ENCODE measurements at places on chromosomes 7 and 10.

GRCh38 chr7:141563956-141564623 is 12.9 kb downstream of the AGK start:
- DNase-seq, result no peak

DNA sequence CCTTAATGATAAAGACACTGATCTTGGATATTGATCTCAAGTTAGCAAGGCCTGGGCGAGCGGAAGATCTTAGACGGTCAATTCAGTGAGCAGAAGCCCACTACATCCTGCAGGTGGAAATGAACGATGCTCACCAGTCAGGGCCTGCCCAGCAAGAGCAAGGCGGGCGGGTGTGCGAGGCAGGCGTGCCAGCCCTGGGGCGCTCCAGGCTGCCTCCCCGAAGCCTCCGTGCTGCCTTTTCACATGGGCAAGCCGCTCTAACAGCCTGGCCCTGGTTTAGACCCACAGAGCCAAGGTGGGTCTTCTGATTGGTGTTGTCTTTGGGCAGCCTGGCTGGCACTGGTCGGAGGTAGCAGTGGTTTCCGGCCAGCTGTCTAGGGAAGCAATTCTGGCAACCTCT is 475.1 kb upstream of the FOXK1 start:
- no peak for DNase-seq

DNA sequence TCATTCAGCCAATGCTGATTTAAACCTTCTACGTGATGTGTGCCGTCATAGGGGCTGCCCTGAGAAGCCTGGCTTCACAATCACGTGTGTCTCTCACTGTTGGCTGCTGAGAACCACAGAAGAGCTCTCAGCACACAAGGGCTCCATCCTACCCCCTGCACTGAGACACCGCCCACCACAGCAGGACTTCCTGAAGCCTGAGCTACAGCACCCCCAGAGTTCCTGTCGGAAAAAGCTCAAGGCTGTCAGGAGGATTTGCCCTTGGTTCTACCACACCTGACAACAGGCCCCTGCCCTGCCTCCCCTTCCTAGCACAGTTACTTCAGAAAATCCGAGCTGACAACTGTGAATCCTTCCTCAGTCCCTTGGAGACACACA is 191.9 kb downstream of the MAD1L1 start:
- DNase-seq, result peak; percentile 23

- DNase-seq, result no peak
These were observed 104.4 kb upstream of the ANLN start for GRCh38 chr7:36285276-36285675.

GRCh38 chr7:4068286-4068685 is 613.8 kb upstream of the FOXK1 start:
- DNase-seq, result no peak

DNA sequence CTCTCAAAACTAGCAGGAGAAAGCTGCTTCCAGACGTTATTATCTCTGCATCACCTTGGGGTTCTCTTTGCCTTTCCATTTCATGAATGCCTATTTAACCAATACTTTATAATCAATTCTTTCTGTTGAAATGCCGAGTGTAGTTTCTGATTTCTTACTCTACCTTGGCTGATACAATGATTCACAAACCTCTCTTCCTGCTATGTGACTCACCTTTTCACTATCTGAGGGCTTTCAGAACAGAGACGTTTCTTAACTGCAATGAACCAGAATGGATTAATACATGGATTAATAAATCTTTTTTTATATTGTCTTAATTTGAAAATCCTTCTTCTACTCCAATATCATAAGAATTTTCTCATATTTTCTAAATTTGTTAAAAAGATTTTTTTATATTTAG is 46.4 kb upstream of the ZNF746 start:
- DNase-seq, result no peak

DNA sequence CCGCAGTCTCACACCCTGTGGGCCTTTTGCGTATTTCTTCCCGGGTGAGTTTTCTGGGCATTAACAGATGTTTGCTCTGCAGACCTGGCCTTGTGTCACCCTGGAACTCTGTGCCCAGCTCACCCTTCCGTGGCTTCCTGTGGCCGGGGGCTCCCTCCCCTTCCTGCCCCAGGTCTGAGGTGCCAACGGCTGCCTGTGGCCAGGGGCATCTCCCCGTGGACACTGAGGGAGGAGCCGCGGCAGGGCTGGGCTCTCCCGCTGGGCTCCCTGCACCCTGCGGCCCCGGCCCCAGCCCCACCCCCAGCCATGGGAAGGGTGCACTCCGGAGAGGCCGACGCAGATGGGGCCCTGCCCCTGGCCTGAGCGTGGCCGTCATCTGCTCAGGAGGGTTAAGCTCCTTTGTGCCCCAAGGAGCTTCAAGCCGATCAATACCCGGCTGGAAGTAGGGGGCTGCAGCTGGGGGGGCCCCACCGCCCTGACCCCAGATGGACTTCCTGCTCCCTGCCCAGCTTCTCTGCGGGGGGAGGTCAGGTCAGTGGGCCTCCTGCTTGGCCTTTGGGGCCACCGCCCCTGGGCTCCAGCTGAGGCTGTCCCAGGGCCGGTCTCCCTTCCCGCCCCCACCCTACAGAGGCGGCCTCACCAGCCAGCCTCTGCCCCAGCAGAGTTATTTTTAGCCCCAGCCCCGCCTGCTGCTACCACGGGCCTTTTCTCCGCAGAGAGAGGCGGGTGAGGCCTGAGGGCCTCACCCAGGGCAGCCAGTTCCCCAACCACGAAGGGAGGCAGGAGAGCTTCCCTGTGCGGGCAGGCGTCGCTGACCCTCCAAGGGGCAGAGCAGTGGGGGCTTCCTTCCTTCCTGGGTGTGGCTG is 24.2 kb downstream of the PWWP2B start:
- no peak for DNase-seq

GRCh38 chr7:41612386-41612785 is 90.5 kb downstream of the INHBA start:
- no peak for DNase-seq

- DNase-seq, result no peak
These were observed 59.1 kb downstream of the ZNF365 start for GRCh38 chr10:62433181-62433692.

GRCh38 chr10:132910186-132910880 is 32.0 kb downstream of the CFAP46 start:
- no peak for DNase-seq

GRCh38 chr7:39644170-39644569 is 20.8 kb downstream of the RALA start:
- DNase-seq, result no peak

- DNase-seq, result no peak
These were observed 92.3 kb upstream of the DUSP5 start for GRCh38 chr10:110405380-110405779.

- DNase-seq, result no peak
These were observed 18.9 kb upstream of the ZNF138 start for GRCh38 chr7:64775289-64775688.

DNA sequence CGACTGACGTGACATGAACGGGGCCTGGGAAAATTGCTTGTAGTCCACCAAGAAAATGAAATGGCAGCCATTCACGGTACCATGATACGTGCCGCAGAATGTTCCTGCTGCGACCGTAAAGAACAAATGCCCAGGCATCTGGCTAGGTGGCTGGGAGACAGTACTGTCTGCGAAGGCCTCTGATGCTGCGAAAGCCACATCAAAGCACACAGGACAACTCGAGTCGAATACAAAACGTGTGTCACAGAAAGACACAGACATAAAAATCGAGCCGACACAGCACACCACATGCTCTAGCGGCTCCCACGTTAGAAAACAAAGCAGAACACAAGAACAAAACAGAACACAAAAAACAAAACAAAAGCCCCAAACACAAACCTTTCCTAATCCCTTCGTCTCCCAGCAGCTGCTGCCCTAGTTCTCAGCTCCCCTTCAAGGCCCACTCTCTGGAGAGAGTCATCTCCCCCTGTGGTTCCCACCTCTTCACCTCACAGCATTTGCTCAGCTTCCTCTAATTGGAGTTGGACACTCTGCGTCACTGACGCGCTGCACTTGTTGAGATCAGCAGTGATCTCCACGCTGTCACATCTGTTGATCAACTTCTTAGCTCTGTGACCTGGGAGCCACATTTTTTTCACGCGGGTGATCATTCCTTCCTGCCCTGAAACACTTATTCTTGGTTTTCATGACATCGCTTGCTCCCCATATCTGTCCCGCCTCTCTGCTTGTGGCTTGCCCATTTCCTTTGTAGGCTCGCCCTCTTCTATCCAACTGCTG is 112.2 kb downstream of the CLEC2L start:
- DNase-seq, result no peak

GRCh38 chr7:66409493-66409892 is 204.4 kb downstream of the TPST1 start:
- no peak for DNase-seq

GRCh38 chr7:84822941-84823510 is 363.8 kb downstream of the SEMA3D start:
- DNase-seq, result no peak

- DNase-seq, result peak; percentile 26
These were observed 16.3 kb downstream of the ANKRD22 start for GRCh38 chr10:88835096-88835909.

DNA sequence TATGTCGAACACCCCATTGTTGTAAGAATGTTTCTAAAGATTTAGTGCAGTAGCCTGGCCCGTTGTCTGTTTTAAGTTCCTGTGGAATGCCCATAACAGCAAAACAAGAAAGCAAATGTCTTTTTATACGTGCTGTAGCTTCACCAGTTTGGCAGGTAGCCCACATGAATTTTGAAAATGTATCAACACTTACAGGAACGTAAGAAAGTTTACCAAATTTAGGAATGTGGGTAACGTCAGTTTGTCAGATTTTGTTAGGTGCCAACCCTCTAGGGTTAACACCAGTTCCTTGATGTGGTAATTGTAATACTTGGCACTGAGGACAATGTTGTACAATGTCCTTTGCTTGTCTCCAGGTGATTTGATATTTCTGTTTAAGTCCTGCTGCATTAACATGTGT is 3.2 kb upstream of the GIMAP4 start:
- no peak for DNase-seq

GRCh38 chr10:78766603-78767002 is 302.2 kb upstream of the ZMIZ1 start:
- no peak for DNase-seq

GRCh38 chr10:119495021-119495505 is 47.5 kb downstream of the RGS10 start:
- no peak for DNase-seq

DNA sequence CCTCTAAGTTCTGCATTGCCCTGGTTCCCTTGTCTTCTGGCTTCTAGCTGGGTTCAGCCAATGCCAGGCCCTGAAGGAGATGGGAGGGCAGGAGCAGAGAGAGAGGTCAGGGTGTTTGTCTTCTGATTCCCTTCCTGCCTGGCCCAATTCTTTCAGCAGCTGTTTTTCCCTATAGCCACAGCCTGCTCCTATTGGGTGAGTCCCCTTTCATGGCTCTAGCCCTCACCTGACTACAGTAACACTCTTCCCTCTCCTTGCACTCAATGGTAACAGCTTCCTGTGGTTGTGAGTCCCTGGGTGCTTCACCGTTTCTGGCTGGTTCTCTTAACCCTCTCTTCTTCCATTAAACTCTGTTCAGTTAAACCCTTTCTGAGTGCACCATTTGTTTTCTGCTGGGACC is 17.1 kb downstream of the NPFFR1 start:
- no peak for DNase-seq

- DNase-seq, result no peak
These were observed 59.0 kb upstream of the HABP2 start for GRCh38 chr10:113493882-113494301.

DNA sequence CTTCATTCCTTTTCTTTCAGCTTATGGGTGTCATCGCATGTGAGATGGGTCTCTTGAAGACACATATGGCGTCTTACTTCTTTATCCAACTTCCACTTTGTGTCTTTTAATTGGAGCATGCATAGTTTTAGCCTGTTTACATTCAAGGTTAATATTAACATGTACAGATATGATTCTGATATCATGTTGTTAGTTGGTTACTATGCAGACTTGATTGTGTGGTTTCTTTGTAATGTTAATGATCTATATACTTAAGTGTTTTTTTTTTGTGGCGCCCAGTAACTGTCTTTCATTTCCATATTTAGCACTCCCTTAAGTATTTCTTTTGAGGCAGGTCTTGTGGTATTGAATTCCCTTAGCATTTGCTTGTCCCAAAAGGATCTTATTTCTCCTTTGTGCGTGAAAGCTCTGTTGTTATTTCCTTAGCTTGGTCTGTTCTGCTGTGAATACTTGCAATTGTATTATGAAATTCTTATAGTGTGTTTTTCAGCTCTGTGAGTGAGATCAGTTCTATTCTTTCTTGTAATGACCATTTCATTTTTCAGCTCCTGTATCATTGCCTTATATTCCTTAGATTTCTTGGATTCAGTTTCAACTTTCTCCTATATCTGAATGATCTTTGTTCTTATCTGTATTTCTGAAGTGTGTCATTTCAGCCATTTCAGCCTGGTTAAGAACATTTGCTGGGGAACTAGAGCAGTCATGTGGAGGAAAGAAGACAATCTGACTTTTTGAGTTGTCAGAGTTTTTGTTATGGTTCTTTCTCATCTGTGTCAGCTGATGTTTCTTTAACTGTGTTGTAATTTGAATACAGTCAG is 88.4 kb downstream of the ABCA13 start:
- DNase-seq, result no peak

GRCh38 chr7:20216406-20217036 is 663 bp downstream of the MACC1 start:
- no peak for DNase-seq

DNA sequence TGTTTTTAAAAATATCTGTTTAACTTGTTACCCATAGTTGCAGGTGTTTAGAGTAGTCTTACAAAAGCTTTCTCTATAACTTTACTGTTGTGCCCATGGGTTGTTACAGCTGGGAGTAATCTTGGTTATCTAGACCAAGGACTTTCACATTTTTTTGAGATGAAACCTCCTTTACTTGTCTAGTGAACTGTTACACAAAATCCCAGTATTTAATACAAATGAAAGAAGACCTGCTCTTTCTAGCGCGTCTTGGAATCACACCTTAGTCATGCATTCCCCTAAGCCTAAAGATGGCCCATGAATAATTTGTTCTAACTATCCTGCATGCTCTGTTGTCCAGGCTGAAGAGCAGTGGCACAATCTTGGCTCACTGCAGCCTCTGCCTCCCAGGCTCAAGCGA is 38.0 kb downstream of the CSGALNACT2 start:
- DNase-seq, result no peak

- DNase-seq, result peak; percentile 22
These were observed 154.7 kb downstream of the ANK3 start for GRCh38 chr10:60235001-60235400.

GRCh38 chr7:142327628-142328405 is 70.0 kb upstream of the PRSS58 start:
- no peak for DNase-seq

Measured in COR-L47 (cell line).